ENCODE measurements at places on chromosomes 5 and 9. TPM values are rescaled to one million over a fixed set of nuclear protein-coding genes. Genes with fewer than 3 reads are reported as not detected.
A peak's percentile ranks its signal among the peaks of the same experiment; 100 is the strongest.

The ARL14EPL gene
- 0.37 TPM for total RNA-seq

The ADAMTS13 gene
- 11.1 TPM for total RNA-seq

The BARHL1 gene
- not detected for total RNA-seq

The SAXO1 gene
- not detected for total RNA-seq

The TMEM174 gene
- not detected for total RNA-seq

The WNK2 gene
- total RNA-seq: 44.6 TPM

The IL5 gene
- total RNA-seq: not detected

The TLX3 gene
- total RNA-seq: not detected

The SH2D3C gene
- 0.79 TPM for total RNA-seq

The RPL35 gene
- total RNA-seq: 2,313 TPM

The C5orf46 gene
- total RNA-seq: 1.0 TPM

The TPPP gene
- total RNA-seq: 0.17 TPM

The BNC2 gene
- 2.9 TPM for total RNA-seq

The SLC6A19 gene
- not detected for total RNA-seq

The C5orf22 gene
- 46.7 TPM for total RNA-seq

DNA sequence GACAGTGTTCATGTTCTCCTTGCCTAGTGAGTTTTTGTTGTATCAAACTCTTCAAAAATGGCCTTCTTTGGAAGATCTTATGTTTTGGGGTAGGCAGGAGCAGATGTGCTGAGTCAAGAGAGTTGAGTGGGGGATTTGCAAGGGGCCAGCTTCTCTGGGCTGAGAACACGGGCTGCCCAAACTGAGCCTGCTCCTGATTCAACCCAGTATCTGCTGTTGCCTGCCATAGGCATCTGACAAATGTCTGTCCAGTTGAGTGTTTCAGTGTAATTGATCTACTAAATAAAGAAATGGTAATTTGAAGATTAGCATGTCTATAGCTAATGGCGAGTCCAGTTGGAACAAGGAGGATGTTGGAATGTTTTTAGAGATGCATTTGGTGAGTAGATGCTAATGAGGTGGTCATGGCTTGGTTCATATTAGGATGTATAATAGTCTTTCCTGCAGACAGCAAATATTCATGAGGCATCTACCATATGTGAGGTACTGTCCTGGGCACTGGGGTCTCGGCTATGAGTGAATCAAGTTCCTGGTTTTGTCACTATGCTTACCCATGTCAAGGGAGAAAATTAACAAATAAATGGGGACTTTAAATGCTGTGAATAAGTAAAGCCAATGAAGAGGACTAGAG, 119.5 kb downstream of the ADCY2 start:
- no peak for DNase-seq

- no peak for DNase-seq
Observed at GRCh38 chr9:22379272-22379671, 67.4 kb upstream of the DMRTA1 start.

DNA sequence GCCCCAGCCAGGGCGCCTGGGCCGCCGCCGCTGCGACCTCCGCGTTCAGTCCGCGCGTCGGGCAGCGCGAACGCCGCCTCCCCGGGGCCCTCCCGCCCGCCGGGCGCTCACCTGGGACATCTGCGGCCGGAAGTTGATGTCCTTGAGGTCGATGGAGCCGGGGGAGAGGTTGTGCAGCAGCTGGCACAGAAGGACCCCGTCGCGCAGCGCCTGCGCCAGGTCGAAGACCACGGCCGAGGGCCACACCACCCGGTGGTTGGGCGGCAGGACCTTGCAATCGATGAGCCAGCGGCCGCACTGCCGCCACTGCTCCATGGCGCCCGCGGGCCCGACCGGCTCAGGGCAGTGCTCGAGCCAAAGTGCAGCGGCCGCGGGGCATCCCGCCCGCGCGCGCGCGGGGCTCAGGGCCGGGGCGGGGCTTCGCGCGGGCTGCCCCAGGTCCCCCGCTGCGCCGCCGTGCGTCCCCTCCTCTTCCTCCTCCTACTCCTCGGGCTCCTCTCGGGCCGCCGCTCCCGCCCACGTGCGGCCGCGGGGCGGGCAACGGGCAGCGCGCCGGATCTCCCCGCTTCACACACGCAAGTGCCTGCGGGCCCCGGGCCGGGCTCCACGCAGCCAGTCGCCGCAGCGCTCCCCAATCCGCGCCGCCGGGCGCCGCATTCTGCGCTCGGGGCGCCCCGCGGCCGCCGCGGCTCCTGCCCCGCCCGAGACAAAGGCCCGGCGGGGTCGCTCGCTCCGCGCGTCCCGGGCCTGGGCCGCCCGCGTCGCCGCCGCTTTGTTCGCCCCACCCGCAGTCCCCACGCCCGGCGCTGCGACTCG, at the start of gene VAV2:
VAV2 (minus strand) TSS at position 361 of the 816 bp plus-strand sequence; CDS start at position 315, 46 bp downstream.
- peak; percentile 79 for DNase-seq

DNA sequence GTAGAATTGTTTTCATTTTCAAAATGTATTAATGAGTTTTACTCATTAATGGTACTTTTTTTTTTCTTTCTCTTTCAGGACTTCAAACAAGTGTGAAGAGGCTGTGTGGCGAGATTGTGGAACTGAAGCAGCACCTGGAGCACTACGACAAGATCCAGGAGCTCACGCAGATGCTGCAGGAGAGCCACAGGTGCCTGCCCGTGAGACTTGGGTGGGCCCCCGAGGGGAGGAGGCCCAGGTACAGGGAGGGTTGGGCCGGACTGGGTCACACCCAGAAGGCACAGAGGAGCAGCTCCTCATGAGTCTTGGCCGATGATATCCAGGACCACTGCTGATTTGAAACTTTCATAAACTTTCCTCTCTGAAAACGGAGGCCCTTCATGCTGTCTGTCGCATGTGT, 35.6 kb downstream of the CEP72 start:
- no peak for DNase-seq

- no peak for DNase-seq
Observed at GRCh38 chr5:143593723-143594122, 190.2 kb upstream of the NR3C1 start.

- no peak for DNase-seq
Observed at GRCh38 chr9:73170185-73170957, 18.7 kb downstream of the ANXA1 start.

DNA sequence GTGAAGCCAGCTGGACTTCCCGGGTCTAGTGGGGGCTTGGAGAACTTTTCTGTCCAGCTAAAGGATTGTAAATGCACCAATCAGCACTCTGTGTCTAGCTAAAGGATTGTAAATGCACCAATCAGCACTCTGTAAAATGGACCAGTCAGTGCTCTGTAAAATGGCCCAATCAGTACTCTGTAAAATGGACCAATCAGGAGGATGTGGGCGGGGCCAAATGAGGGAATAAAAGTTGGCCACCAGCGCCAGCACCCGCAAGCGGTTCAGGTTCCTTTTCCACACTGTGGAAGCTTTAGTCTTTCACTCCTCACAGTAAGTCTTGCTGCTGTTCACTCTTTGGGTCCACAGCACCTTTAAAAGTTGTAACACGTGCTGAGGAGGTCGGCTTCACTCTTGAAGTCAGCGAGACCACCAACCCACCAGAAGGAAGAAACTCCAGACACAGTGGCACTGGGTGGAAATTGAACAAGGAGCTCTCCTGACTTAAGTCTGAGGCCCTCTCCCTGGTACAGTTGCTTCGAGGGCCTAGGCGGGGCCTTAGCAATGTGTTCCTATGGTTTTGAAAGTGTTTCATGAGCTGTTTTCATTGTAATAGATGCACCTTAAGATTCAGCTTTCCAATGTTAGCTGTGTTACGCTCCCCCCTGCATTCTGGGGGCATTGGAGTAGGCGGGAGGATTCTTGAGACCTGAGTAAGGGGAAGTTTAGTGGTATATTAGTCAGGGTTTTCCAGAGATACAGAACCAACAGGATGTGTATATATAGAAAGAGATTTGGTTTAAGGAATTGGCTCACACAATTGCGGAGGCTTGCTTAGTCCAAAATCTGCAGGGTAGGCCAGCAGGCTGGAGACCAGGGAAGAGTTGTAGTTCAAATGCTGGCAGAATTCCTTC, 21.5 kb upstream of the MYO10 start:
- DNase-seq: no peak

GRCh38 chr5:83360573-83360972, 111.0 kb upstream of the VCAN start:
- no peak for DNase-seq

DNA sequence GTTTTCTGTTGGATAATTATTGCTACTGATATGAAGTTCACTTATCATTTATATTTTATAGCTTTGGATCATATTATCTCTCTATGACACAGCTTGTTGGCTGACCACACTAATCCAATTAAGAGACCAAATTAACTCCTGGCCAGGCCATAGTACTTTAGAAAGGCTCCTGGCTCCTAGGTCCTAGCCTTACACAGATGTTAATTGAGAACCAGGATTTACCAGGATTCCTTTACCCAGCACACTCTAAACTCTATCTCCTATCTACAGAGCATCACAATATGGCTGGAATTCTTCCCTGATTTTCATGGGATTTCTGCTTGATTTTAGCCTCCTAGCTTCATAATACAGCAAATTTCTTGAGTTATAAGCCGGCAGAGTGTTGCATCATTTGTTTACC, 80.3 kb downstream of the SLCO6A1 start:
- DNase-seq: no peak

DNA sequence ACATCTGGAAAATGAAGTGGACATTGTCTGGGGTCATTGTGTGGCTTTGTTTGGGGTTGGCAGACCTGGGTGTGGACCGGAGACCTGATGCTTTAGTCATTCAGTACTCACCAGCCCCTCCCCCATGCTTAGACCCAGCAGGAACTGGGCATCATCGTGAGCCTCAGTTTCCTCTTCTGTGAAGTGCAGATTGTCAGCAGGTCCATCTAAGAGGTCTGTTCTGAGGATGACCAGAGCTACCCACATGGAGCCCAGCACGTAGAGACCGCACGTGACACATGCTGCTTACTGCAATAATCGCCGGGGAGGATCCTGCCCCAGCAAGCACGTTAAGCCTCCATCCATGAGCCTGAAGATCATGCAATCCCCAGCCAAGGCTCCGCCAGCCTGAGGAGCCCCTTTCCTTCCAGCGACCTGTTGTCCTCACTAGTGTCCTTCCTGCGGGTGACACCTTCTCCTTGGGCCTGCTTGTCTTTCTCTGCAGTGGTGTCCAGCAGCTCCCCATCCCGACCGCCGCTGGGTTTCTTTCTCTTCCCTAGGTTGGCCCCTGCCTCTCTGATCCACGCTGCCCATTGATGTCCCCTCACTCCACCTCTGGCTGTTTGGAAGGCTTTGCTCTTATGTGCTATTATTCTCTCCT, 26.7 kb upstream of the IRX4 start:
- DNase-seq: no peak

- no peak for DNase-seq
Observed at GRCh38 chr9:38445154-38446043, 21.1 kb upstream of the IGFBPL1 start.

- DNase-seq: no peak
Observed at GRCh38 chr9:89878687-89879086, 273.9 kb downstream of the GADD45G start.

DNA sequence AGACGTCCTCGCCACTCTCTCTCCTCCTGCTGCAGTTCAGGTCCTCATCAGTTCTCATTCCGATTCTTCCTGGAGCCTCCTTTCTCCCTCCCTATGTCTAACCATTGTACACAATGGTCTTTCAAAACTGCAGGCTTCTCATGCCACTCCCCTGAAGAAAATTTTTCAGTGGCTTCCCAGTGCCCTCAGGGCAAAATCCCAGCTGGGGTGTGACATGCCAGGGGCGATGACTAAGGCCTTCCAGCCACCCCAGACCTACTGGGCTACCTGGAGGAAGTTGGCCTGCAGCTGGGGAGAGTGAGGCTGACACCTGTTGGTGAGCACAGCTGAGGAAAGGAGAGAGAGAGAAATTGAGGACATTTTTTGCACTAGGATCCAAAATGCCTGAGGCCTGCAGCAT, 65.2 kb downstream of the SREK1 start:
- DNase-seq: peak; percentile 98

DNA sequence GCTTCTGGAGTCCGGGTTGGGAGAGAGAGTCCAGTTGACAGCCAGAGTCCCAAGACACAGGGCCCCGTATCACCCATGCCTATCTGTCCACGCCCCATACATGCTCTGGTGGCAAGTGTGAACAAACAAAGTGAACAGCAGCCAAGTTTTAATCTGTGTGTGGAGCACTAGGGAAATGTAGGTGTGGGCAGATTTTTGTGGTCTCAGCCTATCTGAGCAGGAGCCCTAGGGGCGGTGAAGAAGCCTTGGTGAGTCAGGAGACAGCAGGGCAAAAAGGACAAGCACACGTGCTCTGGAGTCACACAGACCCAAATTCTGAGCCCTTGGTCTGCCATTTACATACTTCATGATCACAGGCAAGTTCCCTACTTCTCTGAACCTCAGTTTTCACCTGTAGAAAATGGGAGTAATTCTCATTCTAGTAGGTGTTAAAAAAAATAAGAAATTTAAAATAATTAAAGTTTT, 23.2 kb downstream of the EGR1 start:
- DNase-seq: peak; percentile 67

DNA sequence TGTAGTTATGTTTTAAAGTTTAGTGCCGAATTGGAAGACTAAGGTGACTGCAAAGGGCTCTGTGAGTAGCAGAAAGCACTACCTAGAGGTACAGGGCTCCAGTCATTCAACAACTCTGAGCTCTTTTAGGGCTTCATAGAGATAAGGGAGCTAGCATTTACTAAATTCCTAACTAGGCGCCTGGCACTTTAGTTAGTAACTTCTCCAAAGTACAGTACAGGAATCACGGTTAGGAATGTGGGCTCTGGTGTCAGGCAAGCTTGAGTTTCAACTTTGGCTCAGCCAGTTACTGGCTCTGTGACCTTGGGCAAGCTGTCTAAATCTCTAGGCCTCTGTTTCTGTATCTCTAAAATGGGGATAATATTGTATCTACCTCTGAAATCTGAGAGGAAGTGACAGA, 115.3 kb downstream of the SLIT3 start:
- DNase-seq: no peak

DNA sequence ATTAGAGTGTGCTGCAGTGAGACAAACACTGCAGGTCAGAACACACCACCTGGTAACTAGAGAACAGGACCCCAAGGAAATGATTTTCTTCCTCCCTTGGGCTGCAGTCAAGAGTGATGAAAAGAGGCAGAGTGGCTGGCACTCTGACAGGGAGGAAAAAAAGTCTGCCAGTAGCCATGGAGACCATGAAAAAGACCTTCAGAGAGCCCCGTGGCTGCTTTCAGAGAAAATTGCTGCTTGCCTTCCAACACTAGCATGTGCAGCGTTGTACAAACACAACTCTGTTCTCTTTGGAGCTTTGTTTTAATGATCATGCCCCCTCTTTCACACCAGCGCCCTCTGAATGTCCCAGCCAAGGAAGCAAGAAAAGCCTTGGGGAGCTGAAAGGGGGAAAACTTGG, 68.8 kb downstream of the ANKRD55 start:
- DNase-seq: no peak

- DNase-seq: peak; percentile 68
Observed at GRCh38 chr5:113047234-113047633, 70.6 kb downstream of the DCP2 start.
